Lung (tissue), 17 donors: ENCODE measurements at places on chromosomes 7 and 10. TPM values are rescaled to one million over a fixed set of nuclear protein-coding genes. Genes with fewer than 3 reads are reported as not detected.

- no peaks in the 10 kb centered on the region for H3K4me1 ChIP-seq
- H3K36me3 ChIP-seq = no peaks in the 10 kb centered on the region
- no peak overlapping the region for H3K4me3 ChIP-seq
- no peaks in the 10 kb centered on the region for H3K27me3 ChIP-seq
- H3K27ac ChIP-seq = no peak overlapping the region
These were observed 79.7 kb upstream of the ZNF32 start for GRCh38 chr10:43728425-43728824.

KCP gene
- total RNA-seq = 0.64 TPM

GRCh38 chr7:102220960-102221800 is 65.5 kb upstream of the SH2B2 start:
- H3K36me3 ChIP-seq = no peaks in the 10 kb centered on the region
- no peak overlapping the region for H3K27ac ChIP-seq

- DNase-seq = no peak
- no peak overlapping the region for H3K4me3 ChIP-seq
- H3K27ac ChIP-seq = no peak overlapping the region
These were observed 61.6 kb downstream of the CLEC2L start for GRCh38 chr7:139585042-139585441.

- no peaks in the 10 kb centered on the region for H3K36me3 ChIP-seq
- H3K27ac ChIP-seq = no peak overlapping the region
- H3K4me1 ChIP-seq = no peaks in the 10 kb centered on the region
- DNase-seq = no peak
These were observed 342.5 kb downstream of the PTPRN2 start for GRCh38 chr7:158244873-158245723.

GNGT1 gene
- total RNA-seq = not detected

DNA sequence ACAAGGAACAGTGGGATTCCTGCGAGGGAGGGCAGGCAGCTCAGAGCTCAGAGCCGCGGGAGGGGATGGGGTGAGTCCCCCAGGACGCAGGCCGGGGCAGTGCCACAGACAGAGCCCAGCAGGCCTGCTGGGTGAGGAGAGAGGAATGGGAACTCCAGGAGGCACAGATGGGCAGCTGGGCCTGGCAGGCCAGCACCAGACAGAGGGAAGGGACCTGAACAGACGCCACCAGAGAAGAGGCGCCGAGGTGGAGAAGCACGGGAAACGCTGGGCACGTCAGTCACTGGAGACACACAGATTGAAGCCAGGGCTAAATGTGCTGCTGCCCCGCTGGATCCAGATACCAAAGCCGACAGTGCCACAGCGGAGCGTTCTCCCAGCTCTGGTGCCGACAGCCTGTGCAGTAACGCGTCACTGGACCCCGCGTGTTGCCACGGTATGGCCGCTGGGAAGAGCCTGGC is 225.8 kb downstream of the MAD1L1 start:
- H3K27ac ChIP-seq = no peak overlapping the region
- H3K27me3 ChIP-seq = no peaks in the 10 kb centered on the region
- H3K36me3 ChIP-seq = no peaks in the 10 kb centered on the region

DNA sequence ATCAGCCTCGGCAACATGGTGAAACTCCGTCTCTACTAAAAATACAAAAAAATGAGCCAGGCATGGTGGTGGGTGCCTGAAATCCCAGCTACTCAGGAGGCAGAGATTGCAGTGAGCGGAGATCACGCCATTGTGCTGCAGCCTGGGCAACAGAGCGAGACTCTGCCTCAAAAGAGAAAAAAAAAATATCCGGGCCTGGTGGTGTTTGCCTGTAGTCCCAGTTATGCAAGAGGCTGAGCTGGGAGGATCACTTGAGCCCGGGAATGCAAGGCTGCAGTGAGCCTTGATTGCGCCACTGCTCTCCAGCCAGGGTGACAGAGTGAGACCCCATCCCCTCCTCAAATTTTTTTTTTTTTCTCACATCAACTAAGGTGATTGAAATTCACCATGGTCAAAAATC is 42.8 kb downstream of the CDC123 start:
- H3K27ac ChIP-seq = no peak overlapping the region
- DNase-seq = no peak
- no peak overlapping the region for H3K4me3 ChIP-seq
- no peaks in the 10 kb centered on the region for H3K27me3 ChIP-seq
- no peaks in the 10 kb centered on the region for H3K4me1 ChIP-seq
